T1000 (cell line): ENCODE measurements at places on chromosomes 12 and 14.
A peak's percentile ranks its signal among the peaks of the same experiment; 100 is the strongest.

- no peak for DNase-seq
These were observed at the start of gene KLHL33 for GRCh38 chr14:20435582-20436362. KLHL33 (minus strand) TSS chr14:20436166; CDS start chr14:20435811, 355 bp downstream.

DNA sequence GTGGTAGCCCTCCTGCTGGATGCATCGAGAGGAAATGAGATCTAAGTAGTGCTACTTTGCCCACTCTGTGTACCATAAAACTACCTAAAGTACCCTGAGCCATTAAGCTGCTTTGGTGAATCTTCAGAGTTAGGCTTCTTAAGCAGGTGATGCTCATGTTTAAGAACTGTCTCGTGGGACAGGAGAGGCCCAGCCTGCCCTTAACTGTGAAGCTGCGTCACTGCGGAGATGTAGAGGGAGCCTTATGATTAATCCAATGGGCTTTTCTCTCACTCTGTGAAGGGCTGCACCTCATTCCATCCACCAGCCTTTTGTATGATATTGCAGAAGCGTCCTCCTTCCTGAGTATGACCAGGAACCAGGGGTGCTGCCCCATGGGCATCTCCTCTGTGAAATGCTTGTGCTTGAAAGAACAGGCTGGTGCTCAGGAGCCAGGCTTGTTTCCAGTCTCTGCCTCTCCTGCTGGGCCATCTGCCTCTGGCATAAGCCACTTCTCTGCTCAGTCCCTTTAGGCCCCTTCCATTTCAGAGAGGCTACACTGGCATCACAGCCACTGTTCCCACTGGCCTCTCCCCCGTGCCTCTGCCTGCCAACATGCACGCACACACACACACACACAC is 6.8 kb upstream of the CCDC177 start:
- no peak for DNase-seq

- peak; percentile 8 for DNase-seq
These were observed 84.5 kb upstream of the EGLN3 start for GRCh38 chr14:34035177-34035933.

DNA sequence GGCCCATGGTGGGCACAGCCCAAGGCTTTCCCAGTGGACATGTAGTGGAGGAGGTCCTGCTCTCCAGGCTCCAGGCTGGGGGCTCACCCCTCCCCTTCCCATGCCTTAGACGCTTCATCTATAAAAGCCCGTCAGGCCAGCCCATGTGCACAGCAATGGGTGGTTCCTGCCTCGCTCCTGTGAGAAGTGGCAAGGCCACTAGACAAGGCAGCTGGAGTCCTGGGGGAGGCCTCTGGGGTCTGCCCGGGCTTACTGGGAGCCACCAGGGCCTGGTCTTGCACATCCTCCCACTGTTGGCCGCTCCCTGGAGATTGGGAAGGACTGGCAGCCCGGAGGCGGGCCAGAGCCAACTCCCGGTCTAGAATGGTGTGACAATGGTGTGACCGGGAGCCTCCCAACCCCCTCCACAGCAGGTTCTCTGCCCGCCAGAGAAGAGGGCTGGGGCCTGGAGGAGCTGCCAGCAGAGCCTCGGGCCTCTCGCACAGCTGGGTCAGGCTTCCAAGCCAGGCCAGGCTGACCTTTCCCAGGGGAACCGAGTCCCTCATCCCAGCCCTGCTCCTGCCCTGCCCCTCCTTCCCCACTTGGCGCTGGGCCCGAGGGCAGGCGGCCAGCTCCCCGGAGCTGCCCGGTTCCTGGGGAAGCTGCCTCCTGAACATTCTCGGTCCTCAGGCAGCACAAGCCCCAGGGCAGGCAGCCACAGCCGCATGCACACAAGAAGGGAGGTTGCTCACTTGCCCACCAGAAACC is 97.9 kb downstream of the RFLNA start:
- DNase-seq = peak; percentile 48

- no peak for DNase-seq
These were observed 300.2 kb upstream of the PRKD1 start for GRCh38 chr14:30227876-30228275.

DNA sequence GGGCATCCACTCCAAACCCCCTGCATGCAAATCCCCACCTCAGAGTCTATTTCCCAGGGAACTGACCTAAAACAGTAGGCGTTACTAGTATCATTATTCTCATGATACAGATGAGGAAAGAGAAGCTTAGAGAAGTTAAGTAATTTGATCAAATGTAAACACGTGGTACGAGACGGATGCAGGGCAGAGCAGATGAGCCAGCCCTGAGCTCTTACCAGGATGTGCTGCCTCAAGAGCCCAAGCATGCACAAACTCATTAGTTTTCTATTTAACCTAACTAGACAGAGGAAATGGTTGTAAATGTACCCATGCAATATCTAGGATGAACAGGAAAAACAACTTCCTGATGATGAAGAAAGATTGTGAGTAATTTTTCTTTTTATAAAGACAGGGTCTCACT is 173.3 kb upstream of the RASSF8 start:
- no peak for DNase-seq

GRCh38 chr14:68937471-68938270 is 41.4 kb downstream of the ACTN1 start:
- DNase-seq = no peak

DNA sequence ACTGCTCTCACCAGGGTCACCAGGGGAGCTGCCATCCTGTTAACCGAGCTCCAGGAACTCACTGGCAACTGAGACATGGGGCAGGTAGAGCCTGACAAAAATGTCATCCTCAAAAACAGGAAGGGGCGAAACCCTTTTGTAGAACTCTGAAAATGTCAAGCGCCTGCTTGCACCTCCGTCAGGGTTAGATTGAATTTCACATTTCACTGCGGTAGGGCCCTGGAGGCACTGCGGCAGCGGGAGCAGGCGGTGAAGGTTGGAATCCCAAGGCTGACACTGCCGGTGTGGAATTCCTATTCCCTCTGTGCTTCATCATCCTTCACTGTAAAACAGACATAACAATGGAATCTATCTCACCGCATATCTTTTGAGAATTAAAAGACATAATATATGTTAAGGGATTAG is 142.8 kb upstream of the TMCC3 start:
- no peak for DNase-seq

- no peak for DNase-seq
These were observed 185.4 kb downstream of the ALG10B start for GRCh38 chr12:38501991-38502390.

DNA sequence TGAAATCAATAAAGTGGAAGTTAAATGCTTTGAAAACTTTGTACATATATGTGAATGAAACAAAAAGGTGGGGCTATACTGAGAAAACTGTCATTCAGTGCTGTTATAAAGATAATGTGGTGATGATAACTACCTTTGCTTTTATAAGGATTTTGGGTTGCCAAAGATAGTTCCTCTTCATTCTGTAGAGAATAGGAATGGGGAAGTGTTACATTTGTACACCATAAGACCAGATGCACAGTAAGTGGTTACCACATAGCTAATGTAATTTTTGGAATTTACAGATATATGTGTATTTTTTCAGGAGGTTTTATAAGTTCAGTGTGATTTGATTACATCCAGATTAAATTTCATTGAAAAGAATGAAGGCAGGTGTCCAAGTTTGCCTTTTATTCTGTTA is 18.1 kb downstream of the RAB21 start:
- DNase-seq = no peak

DNA sequence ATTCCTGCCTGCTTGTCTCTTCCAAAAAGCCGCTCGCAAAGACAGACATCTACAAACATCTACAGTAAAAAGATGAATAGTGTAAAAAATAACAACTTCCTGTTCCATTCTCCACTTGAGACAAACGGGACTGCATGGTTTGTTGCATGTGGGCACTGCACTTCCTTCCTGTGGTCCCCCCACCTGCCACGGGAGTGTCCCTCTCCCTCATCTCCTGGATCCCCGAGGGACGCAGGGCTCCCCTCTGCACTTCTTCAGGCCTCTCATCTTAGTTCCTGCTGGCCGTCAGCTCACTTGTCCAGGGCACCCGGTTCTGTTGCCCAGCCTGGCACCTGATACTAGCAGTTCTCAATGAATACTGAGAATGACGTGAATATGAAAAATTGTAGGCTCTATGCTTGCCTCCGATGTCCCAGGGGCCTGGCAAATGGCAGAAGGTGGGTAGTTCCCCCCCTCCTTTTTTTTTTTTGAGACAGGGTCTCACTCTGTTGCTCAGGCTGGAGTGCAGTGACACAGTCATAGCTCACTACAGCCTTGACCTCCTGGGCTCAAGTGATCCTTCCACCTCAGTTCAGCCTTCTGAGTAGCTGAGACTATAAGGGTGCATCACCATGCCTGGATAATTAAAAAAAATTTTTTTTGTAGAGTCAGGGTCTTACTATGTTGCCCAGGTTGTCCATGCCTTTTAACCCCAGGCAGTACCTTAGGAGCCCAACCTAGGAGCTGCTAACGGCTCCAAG is 3.5 kb upstream of the KLC1 start:
- DNase-seq = no peak
